Hippocampal formation (tissue), 2 donors: ENCODE measurements at places on chromosomes 1 and 21.

GRCh38 chr1:220001095-220001501, 45.2 kb downstream of the EPRS1 start:
- DNase-seq: no peak

DNA sequence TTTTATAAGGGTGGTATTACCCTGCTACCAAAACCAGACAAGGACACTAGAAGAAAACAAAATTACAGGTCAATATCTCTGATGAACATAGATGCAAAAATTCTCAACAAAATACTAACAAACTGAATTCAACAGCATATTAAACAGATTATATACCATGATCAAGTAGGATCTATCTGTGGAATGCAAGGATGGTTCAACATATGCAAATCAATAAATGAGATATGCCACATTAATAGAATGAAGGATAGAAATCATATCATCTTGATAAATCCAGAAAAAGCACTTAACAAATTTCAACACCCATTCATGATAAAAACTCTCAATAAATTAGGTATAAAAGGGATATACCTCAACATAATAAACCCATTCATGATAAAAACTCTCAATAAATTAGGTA, 24.3 kb upstream of the MYBPHL start:
- DNase-seq: no peak

DNA sequence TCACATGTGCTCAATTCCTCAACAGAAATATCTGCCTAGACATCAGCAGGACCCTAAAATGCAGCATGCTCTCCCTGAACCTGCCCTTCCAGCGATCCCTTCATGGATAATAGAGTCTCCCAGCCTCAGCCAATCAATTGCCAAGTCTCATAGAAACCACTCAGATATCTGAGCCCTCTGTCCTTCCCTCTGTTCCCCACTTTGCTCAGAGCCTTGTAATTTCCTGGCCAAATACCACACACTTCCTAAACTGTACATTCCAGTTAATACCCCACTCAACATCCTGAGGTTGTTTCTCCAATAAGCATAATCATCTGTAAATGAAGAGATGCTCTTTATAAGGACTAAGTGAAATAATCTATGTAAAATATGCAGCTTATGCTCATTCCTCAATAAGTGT, 59.3 kb upstream of the PTGFRN start:
- no peak for DNase-seq

- no peak for DNase-seq
These were observed 100.0 kb upstream of the SLC44A3 start for GRCh38 chr1:94719926-94720793.

- no peak for DNase-seq
These were observed 198.4 kb downstream of the RPS6KC1 start for GRCh38 chr1:213249395-213249794.

DNA sequence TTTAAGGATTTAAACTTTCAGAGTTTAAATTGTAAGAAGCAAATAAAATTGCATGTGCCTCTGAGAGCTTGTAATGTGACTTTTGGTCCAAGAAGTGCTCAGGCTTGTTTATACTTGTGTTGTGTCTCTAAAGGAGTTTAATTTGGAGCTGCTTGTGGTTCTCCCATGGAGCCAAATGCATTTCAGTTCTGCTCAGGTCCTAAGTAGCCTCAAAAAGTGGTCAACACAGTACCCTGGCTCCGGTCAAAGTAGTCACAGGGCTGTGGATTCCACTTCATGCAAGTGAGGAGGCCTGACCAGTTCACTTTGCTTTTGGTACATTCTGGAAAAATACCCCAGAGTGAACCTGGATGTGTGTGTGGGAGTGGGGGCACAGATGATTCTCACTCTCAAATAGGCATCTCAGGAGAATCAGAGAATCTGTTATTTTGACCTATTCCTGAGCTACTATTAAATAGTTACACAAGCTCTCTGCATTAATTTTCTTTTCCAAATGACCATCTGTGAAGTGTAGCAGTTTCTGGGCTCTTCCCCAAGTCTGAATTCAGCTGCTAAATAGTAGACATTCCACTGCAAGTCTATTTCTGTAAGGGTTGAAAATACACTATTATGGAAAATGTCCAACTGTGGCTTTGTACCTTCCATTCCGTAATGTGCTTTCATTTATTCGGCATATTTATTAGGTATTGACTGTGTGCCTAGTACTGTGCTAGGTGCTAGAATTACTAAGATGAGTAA, 31.7 kb upstream of the AGO1 start:
- DNase-seq: peak; percentile 72

DNA sequence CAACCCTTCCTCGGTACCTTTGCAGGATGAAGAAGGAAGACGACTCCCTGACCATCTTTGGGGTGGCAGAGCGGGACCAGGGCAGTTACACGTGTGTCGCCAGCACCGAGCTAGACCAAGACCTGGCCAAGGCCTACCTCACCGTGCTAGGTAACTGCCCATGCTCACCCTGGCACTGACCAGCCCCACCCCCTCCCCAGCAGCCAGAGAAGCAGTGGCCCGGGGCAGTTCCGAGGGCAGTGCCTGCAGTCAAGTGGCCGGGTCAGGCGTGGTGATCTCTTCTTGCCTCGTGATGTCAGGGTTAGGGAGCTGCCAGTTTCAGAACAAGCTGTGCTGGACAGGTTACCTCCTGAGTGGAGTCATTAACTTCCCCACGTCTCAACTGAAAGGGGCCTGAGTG, 66.4 kb upstream of the CNTN2 start:
- DNase-seq: no peak

GRCh38 chr1:15246960-15247614, at the start of gene FHAD1:
TSS of gene FHAD1 (plus strand) at chr1:15247223. CDS start at chr1:15251785, 4,562 bp downstream.
- DNase-seq: peak; percentile 30

GRCh38 chr1:76238094-76238628, 163.6 kb downstream of the ST6GALNAC3 start:
- no peak for DNase-seq

- DNase-seq: no peak
These were observed 107.1 kb downstream of the EIF4G3 start for GRCh38 chr1:21069549-21069948.

DNA sequence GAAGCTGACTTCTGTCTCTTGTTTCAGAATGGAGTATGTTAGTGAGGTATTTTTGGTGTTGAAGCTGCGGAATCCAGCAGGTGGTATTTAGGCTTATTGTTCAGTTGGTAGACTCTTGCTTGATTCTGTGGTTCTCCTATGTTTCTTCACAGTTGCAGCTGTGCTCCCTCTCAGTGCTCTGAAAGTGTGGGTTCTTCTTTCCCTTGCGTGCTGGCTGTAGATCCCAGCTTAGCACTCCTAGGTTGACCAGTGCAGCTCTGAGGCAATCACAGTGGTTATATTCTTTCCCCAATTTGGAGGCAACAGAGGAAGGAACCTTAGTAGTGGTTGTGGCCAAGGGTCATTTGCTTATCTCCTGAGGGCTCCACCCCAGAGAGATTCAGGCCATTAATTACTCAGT, 269.2 kb upstream of the NRIP1 start:
- DNase-seq: no peak

- no peak for DNase-seq
These were observed 31.7 kb upstream of the GPR88 start for GRCh38 chr1:100506217-100506616.

- no peak for DNase-seq
These were observed 1.3 kb upstream of the ENAH start for GRCh38 chr1:225654277-225654597.

- DNase-seq: no peak
These were observed 83.7 kb downstream of the TNFSF18 start for GRCh38 chr1:172966844-172967540.

DNA sequence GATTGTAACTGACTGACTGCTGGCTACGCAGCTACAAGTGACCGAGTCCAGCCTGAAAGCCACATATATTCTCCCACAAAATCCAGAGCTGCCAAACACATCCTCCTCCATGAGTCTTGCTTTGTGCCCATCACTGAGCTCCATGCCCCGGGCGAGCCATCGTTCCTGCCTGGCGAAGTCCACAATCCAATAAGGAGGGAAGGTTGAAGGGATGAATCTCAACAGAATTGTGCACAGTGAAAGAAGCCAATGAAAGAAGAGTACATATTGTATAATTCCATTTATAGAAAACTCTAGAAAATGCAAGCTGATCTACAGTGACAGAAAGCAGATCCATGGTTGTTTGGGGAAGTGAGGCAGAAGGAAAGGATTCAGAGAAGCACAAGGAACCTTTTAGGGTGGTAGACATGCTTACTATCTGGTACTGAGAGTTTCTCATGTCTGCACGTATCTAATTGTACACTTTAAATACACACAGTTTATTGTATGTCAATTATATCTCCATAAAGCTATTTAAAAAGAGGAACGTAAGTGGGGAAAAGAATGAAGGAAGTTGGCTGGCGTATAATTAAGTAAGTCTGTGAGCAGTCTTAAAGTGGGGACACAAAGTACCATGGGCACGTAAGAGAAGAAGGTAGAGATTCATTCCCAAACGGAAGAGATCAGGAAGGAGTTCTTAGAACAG, 115.9 kb upstream of the JUN start:
- no peak for DNase-seq

- no peak for DNase-seq
These were observed 27.5 kb downstream of the LRRC71 start for GRCh38 chr1:156947818-156948525.

GRCh38 chr1:174974711-174975119, 25.0 kb upstream of the CACYBP start:
- no peak for DNase-seq

- DNase-seq: no peak
These were observed 1.7 kb downstream of the PRRX1 start for GRCh38 chr1:170665629-170666028.

DNA sequence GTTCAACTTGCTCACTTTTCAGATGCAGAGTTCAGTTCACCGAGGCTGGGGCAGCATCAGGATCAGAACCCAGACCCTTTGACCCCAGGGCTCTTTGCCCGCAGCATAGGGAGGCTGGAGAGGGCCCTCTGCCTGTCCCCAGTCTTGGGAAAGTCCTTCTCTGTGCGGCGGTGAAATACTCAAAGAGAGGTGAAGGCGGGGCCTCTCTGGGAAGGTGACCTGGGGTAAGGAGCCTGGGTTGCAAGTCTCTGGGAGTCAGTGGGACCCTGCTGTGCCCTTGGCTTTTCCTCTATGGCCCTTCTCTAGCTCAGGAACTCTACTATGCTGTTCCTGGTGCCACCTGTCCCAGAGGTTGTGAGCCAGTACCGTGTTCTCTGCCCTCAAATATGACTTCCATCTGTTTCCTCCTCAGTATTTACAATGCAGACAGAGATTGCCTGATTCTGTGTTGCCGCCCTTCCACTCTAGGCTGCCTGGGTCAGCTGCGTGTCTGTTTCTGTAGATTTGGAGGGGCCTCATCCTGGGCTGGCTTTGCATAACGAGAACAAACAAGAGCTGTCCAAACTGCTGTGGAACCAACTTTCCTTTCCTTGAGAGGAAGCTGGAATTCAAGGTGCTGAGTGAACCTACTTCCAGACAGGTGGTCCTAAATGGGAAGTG, 18.7 kb upstream of the ZBTB21 start:
- no peak for DNase-seq

DNA sequence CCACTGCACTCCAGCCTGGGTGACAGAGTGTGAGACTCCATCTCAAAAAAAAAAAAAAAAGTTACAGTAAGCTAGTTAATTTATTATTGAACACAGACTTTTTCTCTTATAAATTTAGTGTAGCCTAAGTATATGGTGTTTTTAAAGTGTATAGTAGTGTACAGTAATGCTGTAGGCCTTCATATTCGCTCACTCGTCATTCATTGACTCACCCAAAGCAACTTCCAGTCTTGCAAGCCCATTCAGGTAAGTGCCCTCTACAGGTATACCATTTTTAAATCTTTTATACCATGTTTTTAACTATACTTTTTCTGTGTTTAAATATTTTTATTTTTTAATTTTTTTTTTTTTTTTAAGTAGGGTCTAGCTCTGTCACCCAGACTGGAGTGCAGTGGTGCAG, 12.1 kb downstream of the POU2F1 start:
- no peak for DNase-seq

DNA sequence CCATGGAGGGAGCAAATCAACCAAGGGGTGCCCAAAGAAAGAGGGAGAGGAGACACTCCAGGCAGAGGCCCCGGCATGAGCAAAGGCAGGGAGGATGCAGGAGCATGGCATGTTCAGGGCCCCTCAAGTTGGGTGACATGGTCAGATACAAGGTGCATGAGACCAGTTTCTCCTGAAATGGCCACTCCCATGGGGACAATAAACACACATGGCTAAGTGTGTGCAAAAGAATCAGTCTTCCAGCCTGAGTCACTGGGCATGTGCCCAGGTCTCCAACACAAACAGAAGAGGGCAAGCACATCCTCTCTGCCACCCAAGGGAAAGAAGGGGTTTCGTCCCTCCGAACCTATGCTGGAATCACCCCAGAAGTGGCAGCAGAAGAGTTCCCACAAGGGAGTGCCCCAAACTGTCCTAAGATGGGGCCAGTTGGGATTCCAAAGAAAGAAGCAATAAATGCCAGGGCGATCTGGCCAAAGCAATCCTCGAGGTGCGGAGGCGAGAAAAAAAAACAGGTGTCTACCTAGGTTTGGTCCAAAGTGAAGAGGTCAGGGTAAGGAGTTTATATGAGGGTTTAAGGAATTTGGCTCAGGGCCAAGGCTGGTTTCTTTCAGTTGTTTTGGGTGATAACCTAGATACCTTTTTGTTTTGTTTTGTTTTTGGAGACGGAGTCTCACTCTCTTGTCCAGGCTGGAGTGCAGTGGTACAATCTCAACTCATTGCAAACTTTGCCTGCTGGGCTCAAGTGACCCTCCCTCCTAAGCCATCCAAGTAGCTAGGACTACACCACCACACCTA, 13.2 kb downstream of the CASP9 start:
- no peak for DNase-seq

- DNase-seq: no peak
These were observed 35.1 kb upstream of the LRRC39 start for GRCh38 chr1:100213141-100213540.

DNA sequence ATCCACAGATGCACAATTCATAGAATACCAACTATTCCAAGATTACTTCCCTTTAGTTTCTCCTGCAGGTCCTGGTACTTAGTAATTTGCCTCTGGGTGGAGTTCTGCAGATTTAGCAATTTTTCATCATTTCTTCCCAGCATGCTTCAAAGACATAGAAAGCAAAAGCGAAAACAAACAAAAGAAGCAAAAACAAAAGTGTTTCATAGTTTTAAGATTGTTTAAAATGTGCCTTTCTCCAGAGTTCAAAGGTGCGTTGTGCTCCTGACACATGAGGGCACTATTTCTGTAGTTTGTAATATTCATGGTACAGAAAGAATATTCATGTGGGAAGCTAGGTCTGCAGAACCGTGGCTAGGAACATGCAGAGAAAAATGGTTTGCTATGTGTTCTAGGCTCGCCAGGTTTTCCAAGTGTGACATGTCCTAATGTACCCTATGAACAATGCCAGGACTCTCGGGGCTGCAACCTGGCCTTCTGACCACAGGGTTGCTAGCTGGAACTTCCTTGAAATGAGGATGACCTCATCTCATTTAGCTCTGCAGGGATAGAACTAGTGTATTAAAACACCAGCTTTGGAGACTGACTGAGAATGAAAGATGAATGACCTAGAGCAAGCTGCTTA, 30.0 kb upstream of the RCSD1 start:
- DNase-seq: no peak
